Dermis lymphatic vessel endothelial cell (primary cell): ENCODE measurements at places on chromosomes 11 and 22. TPM values are rescaled to one million over a fixed set of nuclear protein-coding genes. Genes with fewer than 3 reads are reported as not detected.

Gene OR5F1
- not detected in 2 replicates for total RNA-seq

Gene CTSW
- 0.17 and 0.33 TPM in 2 replicates for total RNA-seq

Gene KRTAP5-9
- total RNA-seq: not detected in 2 replicates

Gene MCM5
- total RNA-seq: 19.3 and 20.9 TPM in 2 replicates

Gene PHOX2A
- total RNA-seq: not detected in 2 replicates

Gene KRTAP5-10
- not detected in 2 replicates for total RNA-seq

Gene KDM4E
- total RNA-seq: not detected in 2 replicates

Gene OTUB1
- 45.6 and 46.7 TPM in 2 replicates for total RNA-seq
